ENCODE measurements at places on chromosomes 5 and 9.
A peak's percentile ranks its signal among the peaks of the same experiment; 100 is the strongest.

- no peak for DNase-seq
Observed at GRCh38 chr9:89465726-89466308, 32.1 kb downstream of the SEMA4D start.

DNA sequence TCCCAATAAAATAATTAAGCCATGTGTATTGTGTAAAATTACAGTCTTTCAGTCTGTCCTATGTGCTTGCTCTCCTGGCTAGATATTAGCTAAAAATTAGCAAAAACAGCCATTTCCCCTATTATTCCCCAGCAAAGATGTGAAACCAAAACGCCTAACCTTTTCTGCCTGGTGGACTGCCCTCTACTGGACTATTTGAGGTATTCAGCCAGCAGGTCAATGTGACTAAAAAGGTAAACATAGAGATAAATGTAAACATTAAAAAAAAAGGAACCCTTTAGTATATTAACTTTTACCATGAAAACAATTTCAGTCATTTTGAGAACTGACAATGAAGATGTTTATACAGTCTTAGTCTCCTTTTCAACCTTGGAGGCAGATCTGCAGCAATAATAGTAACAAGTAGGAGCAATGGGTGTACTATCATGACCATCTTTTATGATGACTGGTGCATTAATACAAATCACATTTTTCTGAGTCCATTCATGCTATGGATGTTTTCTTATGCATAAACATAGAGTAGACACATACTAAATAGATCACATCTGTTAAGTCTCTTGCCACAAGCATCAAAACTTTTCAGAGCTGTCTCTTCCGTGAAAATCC is 10.1 kb downstream of the ATG12 start:
- peak; percentile 29 for DNase-seq

GRCh38 chr9:78932849-78933627 is 636.1 kb downstream of the PSAT1 start:
- DNase-seq = no peak

- no peak for DNase-seq
Observed at GRCh38 chr5:115553082-115553481, 8.5 kb upstream of the FEM1C start.

DNA sequence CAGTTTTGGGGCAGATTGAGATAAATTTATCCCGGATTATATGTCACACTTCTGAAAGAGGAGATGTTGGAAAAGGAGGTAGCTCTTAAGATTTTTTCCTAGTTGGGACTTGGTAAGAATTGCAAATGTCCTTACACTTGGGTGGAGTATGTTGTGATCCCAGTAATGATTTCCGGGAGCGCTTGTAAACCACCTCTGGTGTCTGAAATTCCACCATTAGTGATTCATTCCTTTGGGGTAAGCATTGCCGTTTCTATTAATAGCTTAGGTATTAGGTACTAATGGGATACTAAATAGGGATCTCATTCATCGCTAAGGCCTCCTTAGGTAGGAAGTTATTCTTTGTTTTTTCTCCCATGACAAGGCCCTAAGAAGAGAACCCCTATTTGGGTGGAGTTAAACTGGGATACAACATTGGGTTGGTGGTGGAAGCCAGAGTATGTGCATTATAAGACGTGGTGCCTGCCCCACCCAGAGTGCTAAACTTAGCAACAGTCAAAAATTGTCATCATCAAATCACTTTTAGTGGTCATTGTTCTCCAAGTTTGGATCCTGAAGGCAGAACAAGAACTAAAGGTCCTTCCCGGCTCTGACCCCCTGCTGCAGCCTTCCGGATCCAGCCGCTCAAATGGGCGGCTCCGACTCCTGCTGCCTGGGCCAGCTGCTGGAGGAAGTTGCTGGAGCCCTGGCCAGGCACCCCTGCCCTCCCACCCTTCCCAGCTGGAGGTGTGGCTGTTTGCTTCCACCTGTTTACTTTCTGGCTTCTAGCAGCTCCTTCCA is 31.7 kb upstream of the DAB2IP start:
- no peak for DNase-seq

DNA sequence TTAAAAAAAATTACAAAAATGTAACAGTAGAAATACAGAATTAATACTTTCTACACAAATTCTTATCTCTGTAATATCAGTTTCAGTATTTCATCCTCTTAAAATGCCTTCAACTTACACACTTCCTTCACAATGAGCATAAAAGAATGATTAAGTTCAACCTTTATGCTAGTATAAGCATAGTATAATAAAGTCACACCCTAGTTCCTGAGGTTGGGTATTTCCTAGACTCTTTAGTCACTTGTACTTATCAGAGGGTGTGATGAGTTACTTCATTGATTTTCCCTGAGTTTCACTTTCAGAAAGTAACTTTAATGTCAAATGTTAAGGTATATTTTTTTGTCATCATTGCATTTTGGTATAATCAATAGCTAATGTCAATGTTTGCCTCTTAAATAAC is 302.4 kb downstream of the PDE4D start:
- no peak for DNase-seq
